ENCODE measurements at places on chromosomes 4 and X.

DNA sequence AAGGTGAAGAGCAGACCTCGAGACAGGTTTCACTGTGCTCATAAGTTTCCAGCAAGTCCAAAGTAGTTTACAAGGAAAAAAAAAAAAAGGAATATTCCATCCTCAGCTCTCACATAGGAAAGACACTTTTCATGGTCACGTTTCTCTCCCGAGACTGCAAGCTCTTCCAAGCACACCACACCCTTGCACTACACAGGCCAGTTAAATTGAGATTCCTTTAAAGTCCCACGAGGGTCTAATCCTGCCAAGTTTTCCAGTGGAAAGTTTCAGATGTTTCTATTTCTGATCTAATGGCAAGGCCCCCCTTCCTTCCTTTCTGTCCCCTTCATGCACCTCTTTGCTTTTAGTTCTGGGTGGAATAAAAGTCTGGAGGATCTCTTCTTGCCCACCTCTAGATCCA lies 67.9 kb upstream of the PCDH19 start:
- peak; percentile 62 for DNase-seq

- DNase-seq = no peak
These were observed 22.7 kb upstream of the YTHDC1 start for GRCh38 chr4:68372588-68372987.

GRCh38 chr4:120354381-120354780 lies 287.7 kb upstream of the MAD2L1 start:
- no peak for DNase-seq

- DNase-seq = no peak
These were observed 144.3 kb downstream of the RTL3 start for GRCh38 chrX:78514852-78515251.

- no peak for DNase-seq
These were observed 86.9 kb upstream of the BMP2K start for GRCh38 chr4:78689261-78689660.

DNA sequence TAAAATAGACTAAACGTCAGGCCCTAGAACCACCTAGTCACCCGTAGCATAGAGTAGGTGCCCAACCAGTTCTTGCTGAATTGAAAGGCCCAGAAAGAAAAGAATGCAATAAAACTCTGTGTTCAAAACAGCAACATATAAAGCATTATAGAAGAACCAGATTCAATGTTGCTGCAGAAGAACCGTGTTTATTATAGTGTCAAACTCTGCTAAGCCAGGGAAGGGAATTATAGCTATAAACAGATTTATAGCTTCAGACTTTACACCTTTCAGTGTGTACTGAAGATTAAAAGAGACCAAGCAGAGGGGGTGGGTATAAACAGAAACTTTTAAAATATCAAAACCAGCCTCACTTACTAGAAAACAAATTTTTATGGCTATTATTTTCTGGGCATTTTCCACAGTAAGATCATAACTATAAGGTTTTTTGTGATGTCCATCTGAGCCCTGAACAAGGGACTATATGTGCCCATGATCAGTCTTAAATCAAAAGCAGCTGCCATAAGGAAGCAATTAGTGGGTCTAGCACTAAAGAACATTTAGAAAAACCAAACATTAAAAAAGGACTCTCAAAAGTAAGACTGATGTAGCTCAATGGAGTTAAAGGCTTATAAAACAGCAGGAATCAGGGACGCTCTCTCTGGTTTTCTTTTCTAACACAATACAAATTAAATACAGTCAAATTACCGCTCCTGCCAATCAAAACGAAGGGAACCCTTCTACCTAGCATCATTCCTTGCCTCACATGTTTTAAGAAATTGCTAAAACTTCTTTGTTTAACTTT lies 219.7 kb upstream of the ETNPPL start:
- DNase-seq = no peak

GRCh38 chr4:17285747-17286146 lies 226.1 kb downstream of the QDPR start:
- no peak for DNase-seq

- no peak for DNase-seq
These were observed 58.2 kb downstream of the RAB40AL start for GRCh38 chrX:102995316-102995715.

GRCh38 chr4:135365065-135365464 lies 1163.5 kb upstream of the PABPC4L start:
- DNase-seq = no peak

DNA sequence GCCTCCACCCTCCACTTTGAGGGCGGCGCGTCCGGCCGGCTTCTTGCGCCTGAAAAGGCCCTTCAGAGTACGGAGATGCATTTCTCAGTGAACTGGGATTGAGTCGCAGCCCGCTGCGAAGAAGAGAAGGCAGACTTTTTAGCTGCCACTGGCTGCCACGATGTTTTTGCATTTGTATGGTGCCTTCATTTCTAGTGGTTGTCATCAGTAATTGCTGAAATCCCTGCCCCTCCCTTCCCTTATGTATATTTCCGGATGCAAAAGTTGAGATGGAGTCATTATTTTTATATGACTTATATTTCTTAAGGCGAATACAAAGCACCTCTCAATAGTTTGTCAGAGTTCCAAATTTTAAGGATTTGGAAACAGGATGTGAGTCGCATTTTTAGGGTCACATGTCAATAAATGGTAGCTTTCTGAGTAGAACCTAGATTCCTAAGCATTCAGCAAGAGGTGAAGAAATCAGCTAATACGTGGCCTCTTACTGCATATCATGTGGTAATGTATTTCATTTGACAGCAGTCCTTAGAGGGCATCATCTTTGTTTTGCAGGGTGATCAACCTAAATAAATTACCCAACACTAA lies 658 bp downstream of the ATP6AP2 start:
- no peak for DNase-seq

GRCh38 chr4:186227221-186227620 lies at the start of gene KLKB1:
Gene KLKB1, plus strand, starts transcription at chr4:186227507. Its CDS starts 689 bp downstream, at chr4:186228196.
- peak; percentile 76 for DNase-seq

DNA sequence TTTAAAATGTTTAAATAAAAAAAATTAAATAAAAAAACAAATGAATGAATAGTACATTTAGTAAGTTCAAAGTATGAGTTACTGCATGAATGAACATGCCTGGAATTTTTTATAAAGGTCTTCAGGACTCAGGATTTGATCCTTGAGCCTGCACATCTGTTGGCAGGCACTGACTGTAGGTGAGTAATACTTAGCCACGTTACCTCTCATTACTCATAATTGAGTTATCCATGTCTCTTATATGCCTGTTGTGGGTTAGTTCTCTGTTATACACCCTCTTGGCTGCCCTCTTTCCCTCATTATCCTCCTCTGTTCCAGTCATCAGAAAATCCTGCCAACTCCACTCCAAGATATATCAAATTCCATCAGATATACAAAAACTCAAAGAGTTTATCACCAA lies 276.0 kb downstream of the FBXW7 start:
- DNase-seq = no peak

DNA sequence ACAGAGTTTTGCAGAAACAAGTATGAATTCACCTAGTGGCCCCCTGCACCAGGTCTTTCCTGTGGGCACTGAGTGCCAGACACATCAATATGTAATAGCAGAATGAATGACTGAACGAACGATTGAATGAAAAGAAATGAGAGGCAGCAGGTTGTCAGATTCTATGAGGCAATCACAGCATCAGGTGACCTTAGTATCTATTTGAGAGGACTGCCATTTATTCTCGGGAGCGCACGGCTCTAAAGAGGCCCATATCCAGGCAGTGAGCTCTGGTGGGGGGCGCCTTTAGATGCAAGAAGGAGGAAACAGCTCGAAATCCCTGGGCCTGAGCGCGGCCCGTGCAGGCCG lies 528 bp upstream of the SLC25A4 start:
- DNase-seq = no peak

DNA sequence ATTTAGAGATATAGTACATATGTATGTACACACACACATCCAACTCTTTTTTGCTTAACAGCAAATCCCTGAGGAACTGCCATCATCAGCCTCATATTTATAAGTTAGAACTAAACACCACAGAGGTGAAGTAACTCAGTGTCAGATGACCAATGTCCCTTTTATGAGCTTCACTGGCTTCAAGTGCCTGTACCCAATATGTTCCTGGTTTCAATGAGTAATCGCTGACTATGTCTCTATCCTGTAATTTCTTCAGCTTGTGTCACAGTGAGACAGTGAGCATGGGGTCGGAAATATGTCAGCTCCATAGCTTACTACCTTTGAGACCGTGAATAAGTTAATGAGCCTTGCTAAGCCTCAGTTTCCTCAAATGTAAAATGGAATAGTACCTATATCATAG lies 136.2 kb upstream of the RASGEF1B start:
- DNase-seq = no peak

- DNase-seq = no peak
These were observed 295.2 kb upstream of the IGFBP7 start for GRCh38 chr4:57405359-57405758.

DNA sequence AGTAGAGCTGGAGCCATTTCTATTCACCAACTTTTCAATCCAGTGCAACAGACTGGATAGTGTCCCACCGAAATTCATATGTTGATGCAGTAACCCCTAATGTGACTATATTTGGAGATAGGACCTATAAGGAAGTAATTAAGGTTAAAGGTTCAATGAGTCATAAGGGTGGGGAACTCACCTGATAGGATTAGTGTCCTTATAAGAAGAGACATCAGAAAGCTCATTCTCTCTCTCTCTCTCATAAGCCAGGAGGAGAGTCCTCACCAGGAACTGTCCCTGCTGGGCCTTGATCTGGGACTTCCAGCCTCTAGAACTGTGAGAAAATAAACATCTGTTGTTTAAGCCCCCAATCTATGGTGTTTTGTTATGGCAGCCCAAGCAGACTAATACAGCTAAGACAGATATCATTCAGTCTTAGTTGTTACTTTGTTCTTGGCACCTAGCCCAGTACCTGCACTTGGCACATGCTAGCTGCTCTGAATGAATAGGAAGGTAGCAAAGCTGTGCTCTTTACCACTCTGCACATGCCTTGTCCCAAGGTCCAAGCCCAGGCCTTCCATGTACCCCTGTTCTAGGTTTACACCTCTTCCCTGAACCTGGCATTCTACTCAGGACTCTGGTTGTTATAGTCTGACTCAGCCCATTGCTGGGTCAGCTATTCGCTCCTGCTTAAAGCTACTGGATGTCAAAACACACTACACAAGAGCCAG lies 19.2 kb upstream of the BRS3 start:
- DNase-seq = no peak

DNA sequence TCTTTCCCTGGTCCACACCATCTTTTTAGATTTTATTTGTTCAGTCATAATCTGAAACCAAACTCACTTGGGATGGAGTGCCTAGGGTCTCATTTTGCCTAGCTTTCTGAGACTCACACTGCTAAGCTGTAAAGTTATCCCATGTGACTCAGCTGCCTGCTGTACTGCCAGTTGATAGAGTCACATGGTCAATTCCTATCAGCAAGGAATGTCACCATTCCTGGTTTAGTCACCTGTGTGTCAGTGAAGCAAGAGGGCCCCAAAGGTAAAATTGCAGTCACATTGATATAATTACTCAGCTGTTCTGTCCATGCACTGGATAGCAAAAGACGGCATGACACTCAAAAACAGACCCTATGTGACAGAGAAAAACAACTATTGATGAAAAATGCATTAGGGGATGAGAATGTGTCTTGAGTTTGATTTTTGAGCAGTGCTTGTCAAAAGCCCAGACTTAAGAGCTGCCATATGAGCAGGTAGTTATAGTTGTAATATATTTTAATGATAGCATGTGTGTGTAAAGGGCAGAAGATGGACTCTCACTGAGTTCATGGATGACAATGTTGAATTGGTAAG lies 413.2 kb downstream of the PPARGC1A start:
- DNase-seq = peak; percentile 52

DNA sequence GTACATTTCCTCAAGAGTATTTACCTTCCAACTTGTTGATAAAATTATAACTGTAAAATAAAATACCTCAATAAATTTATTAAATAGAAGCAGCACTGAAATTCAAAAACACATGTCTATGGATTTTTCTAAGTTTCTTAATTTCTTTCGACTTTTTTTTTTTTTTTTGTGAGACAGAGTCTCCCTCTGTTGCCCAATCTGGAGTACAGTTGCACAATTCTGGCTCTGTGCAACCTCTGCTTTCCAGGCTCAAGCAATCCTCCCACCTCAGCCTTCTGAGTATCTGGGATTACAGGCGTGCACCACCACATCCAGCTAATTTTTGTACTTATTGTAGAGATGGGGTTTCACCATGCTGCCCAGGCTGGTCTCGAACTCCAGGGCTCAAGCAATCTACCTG lies 79.8 kb downstream of the IQCM start:
- DNase-seq = no peak

DNA sequence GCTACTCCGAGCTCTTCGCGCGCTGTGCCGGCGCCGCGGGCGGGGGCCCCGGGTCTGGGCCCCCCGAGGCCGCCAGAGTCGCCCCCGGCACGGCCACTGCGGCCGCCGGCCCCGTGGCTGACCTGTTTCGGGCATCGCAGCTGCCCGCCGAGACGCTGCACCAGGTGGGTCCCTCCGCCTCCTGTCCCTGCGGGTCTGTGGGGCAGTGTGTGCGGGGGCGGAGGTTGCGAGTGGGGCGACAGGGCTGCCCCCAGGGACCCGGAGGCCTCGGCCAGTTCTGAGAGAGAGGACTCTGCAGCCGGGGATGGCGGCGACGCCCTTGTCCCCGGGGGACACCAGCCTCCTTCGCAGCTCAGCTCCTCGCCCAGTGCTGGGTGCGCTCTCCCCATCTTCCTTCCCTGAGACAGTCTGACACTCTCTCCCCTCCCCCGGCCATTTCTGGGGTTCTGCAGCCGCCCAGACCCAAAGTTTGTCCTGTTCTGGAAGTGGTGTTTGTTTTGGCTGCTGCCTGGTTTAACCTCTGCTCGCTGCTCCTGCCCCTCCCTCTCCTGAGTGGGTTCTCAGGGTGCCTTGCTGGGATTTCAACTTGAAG lies 609 bp downstream of the REPS2 start:
- DNase-seq = peak; percentile 38

- no peak for DNase-seq
These were observed 225.2 kb upstream of the SLIT2 start for GRCh38 chr4:20026456-20026855.

DNA sequence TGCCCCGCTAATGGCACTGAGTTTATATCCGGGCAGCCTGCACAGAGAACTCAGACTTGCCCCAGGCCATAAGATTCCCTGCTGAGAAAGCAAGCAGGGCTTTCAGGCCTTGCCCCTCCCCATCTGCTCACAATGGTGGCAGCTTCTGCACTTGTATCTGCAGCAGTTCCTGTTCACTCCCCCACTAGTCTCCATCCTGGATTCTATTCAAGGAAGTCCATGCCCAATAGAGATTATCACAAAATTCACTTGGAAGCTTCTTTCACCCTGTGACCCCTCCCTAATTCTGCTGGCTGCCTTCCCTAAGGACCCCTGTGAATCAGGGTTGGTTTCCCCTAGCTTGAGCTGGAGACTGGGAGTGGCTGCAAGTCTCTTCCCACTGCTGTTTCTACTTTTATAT lies 34.5 kb upstream of the UCP1 start:
- DNase-seq = no peak

DNA sequence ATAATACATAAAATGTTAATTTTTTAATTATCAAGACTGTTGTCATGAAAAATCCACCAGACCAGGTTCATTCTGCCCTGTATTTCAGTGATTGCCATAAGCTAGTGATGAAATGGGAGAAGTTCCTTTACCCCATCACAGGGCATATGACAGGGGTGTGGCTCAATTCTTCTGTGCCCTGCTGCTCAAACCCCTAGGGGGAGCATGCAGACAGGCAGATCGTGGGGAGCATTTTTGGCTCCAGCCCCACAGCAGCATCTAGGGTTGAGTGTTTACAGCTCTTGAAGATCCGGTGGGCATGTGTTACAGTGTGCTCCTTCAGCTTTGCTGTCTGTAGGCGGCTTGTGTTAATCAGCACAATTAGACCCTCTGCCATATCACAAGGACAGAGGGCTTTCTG lies 700.7 kb downstream of the PCDH18 start:
- no peak for DNase-seq

GRCh38 chr4:3372264-3372932 lies 69.4 kb upstream of the HGFAC start:
- no peak for DNase-seq

All from stomach (tissue), 19 donors.